ENCODE measurements at places on chromosomes 11 and 22.
A peak's percentile ranks its signal among the peaks of the same experiment; 100 is the strongest.

GRCh38 chr11:34037016-34037415 is 14.5 kb upstream of the CAPRIN1 start:
- DNase-seq: no peak

GRCh38 chr11:118953265-118953664 is 2.8 kb upstream of the UPK2 start:
- DNase-seq: peak; percentile 63

- no peak for DNase-seq
Observed at GRCh38 chr11:35047769-35048168, 91.2 kb upstream of the CD44 start.

DNA sequence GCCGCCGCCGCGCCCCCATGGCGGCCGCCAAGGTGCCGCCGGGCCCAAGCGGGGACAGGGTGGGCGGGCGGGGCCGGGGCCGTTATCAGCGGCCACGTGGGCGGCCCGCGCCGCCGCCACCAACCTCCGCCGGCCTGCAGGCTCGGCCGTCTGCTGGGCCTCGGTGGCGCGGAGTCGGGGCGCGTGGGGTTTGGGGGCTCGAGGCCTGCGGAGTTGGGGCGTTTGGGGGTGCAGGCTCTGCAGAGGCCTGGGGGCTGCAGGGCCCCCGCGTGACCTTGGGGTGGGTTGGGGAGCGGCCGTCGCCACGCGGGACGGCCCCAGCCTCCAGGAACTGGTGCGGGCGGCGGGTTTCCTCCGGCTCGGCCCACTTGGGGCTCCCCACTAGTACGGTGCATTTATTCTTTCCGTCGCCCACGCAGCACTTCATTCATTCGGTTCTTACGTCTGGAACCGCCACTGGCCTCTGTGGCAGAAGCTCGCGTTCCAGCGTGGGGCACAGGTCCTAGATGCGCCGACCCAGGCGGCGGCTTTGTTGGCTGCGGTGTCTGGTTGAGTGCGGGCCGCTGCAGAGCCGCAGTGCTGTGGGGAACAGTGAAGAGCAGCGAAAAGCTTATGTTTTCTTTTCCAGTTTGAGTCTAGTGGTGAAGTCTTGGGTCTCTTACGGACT is 740 bp upstream of the TRMT2A start:
- no peak for DNase-seq

- DNase-seq: no peak
Observed at GRCh38 chr11:62919898-62920640, 1.1 kb downstream of the CHRM1 start.

DNA sequence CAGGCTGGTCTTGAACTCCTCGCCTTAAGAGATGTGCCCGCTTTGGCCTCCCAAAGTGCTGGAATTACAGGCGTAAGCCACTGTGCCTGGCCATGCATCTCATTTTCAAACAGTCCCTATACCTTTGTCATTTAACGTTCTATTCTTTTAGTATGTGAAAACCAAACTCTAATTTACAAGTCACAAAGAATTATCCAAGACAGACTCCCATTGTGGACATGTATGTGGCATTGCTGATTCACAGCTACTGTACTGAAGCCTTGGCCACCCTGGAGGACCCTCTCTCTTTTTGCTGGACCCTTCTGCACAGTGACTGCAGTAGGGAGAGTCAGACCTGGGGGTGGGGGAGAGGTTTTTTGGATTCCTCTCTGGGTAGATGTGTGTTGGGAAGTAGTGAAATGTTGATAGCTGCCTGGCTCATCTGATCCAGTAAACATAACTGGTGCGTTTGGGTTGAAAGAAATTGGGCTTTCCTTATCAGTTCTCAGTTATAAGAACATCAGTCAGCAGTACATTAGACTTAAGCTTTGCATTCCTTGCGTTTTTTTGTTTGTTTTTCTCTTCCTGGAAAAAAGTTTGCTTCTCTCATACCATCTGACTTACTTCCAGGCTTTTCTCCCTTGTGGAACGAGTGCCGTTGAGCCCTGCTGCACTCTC is 65.9 kb downstream of the MED15 start:
- no peak for DNase-seq

DNA sequence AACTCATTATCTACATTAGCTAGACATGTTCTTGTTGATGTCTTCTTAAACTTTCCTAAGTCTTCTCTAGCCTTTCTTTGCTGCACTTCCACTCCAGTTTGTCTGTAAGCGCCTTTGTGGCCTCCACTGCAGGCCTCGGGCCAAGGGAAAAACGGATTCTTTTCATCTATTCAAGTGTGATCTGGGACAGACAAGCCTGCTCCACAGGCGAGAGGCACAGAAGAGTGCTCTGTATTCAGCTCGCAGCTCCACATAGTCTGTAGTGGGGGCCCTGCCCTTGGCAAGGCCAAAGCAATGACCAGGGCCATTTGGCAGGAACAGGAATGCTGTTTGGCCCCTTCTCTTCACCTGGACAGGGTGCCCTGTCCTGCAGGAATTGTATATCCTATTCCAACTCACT is 84.1 kb upstream of the BARX2 start:
- no peak for DNase-seq

DNA sequence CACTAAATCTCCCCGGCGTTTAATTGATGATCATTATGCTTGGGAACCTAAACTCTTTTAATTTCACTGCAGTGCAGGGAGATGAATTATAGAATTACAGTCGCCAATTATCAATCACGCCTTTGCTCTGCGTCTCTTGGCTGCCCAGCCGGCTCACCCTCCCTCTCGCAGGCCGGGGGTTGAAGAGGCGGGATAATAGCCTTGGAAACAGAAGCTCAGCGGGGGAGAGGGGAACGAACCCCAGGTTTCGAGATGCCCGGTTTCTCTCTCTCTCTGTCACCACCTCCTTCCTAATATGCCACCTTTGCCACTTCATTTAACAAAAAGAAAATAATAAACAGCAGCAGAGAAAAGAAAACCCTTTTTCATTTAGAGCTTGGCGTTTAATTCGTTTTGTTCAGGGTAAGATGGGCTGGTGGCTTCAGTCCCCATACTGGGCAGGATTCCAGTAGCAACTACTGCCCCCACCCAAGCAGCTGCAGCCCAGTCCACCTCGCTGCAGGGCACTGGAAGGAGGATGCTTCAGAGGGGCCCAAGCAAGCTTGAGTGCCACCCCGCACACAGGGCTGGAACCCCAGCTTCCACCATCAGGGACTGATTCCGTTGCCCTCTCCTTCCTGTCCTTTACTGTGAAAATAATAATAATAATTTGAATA is 271.7 kb downstream of the BUD13 start:
- no peak for DNase-seq

DNA sequence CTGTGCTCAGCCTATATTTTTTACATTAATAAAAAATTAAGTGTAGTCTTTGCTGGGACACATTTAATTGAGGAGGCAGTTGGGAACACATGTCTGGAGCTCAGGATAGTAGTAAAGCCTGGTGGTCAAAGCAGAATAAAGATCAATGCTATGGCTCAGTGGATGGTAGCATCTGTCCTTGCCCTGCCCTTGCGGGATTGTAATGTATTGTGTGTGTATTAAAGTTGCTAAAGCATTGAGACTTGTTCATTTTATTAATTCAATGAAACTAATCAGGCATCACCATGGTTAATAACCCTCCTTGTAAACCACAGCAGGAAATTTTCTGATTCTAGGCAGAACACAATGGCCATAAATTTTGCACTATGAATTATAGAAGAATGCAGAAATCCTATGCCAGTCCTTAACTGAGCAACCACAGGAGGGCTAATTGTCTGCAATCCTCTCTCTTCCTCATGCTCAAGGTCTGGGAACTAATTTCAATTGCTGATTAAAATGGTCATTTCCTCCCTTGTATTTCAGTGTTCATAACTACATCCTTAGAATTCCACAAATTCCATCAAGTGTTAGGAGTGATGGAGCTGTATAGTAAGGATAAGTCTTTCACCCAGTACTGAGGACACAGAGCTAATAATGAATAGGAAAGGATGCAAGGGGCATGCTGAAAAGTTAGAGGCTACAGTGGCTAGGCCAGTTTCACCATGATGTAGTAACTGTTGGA is 403.2 kb upstream of the DDI1 start:
- no peak for DNase-seq

DNA sequence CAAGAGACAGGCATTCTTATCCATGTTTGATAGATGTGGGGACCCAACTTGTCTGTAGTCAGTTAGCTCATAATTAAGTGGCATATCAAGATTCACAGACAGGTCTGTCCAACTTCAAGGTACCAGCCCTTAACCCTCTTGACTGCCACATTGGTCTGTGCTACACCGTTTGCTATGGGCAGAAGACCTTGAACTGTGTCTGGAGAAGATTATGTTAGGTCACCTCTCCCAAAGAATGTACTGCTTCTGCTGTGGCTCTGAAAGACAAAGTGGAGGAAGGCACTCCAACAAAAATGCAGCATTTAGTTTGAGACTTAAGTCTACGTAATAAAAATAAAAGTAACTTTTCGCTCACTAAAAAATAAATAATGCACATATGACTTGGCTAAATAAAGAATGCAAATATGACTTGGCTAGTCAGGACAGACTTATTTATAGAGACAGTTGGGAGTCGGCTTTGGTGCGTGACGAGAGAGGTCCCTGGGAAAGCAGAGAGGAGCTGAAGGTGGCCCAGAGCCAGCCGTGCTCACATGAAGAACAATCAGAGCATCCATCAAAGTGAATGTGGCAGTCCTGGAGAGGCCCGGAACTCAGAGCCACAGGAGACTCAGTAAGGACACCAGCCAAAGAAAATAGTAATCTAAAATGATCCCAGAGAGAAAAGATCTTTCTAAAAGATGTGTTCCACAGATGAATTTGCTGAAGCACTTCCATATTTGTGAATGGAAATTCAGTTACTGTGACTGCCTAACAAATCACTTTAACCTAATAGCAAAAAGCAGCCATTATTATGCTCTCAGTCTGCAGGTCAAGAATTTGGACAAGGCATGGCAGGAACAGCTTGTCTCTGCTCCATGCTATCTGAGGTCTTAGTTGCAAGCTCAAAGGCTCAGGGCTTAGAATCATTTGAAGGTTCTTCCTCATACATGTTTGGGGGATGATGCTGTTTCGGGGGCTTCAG is 35.0 kb downstream of the CWC15 start:
- DNase-seq: peak; percentile 54

DNA sequence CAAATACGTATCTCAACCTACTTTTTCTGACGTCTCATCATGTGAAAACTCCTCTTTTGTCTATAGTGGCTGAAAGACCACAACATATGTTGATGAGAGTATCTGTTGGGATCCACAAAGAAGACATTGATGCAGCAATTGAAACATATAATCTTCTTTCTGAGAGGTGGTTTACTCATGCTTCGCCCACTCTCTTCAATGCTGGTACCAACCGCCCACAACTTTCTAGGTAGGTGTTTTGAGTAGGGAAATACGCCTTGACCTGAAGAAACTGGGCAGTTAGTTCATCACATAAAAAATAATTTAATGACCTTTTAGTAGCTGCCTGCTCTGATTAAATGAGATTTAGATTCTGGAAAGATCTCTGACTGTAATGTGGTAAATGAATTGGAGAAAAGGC is 17.2 kb downstream of the RRM1 start:
- no peak for DNase-seq

DNA sequence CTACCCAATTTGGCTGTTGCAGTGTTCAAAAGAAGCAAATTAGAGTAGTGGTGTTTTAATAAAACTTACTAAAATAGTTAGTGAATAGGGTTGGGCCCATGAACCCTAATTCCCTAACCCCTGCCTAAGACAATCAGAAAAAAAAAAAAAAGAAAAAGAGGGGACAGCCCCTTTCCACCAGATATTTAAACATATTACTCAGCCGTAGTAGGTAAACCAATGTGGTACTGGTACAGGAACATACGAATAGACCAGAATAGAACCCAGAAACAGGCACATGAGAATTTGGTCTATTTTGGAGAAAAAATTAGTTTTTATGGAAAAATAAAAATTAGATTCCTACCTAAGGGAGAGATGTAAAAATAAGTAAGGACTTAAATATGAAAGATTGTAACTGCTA is 38.6 kb downstream of the MMP7 start:
- no peak for DNase-seq

DNA sequence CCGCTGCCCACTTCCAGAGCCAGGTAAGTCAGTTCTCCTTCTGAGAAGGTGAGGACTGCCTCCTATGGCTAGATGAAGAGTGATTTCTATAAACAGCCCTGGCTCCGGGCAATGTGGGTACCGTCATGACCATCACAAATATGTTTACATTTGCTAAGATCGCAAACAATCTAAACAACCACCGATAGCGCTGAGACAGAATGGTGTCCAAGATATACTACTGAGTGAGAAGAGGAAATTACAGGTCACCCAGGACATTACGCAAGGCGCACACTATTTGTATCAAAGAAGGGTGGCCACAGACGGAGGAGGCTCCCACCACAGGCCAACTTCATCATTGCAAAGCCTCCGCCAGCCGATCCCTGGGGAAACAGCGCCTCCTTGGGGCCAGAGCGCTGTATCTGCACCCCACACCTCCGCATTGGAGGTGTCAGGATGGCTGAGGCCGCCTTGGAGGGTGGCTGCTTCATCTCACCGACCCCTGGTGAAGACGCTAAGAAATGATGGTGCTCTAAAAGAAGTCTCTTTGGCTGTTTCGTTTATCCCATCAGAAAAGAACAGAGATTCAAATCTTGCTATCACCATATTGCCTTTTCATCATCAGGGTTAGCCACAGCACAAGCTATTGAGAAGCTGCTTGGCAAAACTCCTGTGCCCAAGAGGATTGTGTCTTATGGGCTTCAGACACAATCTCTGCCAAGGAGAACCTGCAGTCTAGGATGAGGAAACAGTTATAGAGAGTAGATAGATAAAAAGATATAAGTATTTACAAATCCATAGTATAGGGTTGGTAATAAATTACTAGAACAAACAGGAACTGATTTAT is 12.3 kb upstream of the ASRGL1 start:
- no peak for DNase-seq

GRCh38 chr11:80846979-80847378 is 1406.1 kb upstream of the TENM4 start:
- DNase-seq: no peak
